NCI-H1694 treated with DMSO at 0.1 percent for 48 hours (cell line): ENCODE measurements at places on chromosomes 5 and 9.

DNA sequence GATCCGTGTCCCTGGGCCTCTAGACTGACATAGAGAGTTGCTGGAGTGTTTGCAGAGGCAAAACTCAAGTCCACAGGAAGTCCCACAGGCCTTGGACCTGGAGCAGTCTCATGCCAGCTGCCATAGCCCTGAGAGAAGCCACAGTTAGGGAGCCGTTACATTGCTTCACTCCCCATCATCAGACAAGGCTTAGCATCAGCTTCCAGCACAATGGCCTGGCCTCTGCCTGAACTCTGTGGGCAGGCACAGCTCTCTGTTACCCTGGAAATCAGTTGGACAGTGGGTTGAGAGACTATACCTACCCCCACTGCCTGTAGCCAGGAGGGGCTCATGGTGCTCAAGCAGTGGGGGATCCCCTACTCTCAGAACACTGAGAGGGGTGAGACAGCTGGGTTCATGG, 16.2 kb upstream of the C9orf72 start:
- no peak for DNase-seq

- no peak for DNase-seq
Observed at GRCh38 chr5:39178171-39178570, 41.2 kb downstream of the FYB1 start.

GRCh38 chr9:91905991-91906469, 44.0 kb downstream of the ROR2 start:
- no peak for DNase-seq

DNA sequence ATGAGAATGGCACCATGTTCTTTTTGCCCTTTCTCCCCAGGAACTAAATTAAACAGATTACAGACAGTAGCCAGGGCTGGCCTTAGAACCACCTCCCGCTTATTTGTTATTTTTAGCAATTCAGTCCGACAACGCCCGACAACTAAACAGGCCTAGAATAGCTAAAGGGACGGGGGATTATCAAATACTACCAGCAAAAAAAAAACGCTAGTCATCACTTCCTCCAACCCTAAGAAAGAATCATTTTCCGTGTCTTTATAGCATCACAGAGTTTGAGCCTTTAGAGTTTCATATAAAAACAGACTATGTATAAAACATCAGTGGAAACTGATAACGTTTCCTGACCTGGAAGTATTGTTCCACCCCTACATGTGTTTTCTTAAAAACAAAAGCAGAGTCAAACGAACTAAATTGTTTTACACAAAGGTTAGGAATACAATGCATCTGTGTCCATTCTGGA, 35.3 kb downstream of the PFDN1 start:
- DNase-seq: no peak

DNA sequence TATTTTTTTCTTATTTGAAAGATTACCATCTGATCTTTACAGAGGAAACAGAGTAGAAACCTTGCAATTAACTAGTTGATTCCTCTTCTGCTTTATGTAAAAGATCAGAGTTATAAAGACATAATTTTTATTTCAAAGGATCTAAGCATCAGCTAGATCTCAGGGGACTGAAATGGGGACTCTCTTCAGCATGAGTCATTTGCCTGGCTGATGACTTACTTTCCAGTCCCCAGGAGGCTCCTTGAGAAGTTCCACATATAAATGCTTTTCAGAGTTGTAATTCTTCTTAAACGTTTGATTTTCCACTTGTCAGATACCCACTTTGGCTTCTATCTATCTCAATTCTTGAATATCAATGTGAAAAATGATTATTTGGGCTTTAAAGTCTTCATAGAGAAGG, 389.4 kb downstream of the RAB3C start:
- no peak for DNase-seq

DNA sequence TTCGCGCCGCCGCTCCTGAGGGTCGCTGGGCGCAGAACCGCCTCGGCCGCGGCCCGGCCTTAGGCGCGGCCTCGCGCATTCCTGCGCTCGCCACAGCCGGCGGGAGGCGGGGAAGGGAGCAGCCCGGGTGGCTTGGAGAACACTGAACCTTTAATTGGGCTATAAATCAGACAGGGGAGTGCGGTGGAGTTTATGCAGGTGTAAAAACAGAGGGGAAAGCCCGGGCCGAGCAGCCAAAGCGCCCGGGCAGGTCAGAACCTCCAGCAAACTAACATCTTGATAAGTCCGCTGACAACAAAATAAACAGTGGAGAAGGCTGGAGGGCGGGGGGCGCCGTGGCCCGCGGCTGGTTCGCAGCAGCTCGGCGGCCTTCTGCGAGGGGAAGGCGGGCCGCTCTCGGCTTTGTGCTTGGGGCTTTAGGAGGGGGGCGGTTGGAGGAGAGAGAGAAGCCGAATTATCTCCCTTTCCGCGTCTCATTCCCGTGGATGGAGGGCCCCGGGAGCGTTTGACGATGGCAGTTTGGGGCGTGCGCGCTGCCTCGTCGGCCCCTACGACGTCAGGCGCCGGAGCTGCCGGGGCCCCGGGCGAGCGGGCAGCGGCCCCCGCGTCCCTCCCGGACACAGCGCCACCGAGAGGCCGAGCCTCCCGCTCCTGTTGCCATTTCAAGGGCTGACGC, 11.3 kb downstream of the FOXD1 start:
- no peak for DNase-seq

DNA sequence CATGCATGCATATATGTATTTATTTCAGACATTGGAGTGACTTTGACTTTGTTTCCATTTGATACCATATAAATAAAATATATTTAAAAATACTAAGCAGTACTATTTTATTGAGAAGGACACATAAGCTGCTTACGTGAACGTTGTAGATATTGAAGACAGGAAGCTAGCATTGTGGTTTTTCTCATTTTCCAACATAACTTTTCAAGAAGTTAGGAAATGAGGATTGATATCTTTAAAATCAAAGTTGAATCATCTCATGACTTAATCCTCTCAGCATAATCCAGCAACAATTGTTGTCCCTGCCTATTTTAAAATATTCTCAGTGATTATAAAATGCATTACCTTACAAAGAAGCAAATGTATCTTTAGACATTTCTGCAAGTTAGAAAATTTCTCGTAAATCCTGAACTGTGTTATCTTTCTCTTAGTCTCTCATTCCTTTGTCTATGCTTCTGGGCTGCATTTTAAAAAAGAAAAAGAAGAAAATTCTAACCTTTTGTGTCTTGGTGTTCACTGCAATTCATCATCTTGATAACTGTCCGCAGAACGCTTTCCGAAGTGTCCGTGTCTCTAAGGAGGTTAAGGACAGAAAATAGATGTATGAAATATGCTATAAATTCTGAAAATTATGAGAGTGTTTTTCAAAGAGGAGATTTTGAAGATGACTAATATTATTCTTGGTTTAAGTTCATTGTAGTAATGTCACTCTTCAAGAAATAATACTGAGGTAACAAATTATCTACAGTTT, 1089.9 kb upstream of the CDH6 start:
- DNase-seq: no peak
